ENCODE measurements at places on chromosomes 3 and 15.

GRCh38 chr3:69368129-69368741 is 17.7 kb downstream of the FRMD4B start:
- DNase-seq: no peak

- DNase-seq: no peak
Measured at GRCh38 chr3:55480911-55481743, 6.0 kb downstream of the WNT5A start.

- DNase-seq: no peak
Measured at GRCh38 chr15:31586841-31587240, 260.2 kb downstream of the KLF13 start.

DNA sequence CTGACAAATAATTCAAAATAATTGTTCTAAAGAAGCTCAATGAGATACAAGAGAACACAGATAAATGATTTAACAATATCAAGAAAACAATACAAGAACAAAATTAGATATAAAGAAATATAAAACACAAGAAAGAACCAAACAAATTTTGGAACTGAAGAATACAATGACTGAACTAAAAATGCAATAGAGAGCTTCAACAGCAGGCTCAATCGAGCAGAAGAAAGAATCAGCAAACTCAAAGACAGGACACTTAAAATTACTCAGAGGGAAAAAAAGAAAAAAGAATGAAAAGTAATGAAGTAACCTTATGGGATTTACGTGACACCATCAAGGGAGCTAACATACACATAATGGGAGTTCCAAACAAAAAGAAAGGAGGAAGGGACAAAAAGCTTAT is 32.1 kb downstream of the CCDC54 start:
- no peak for DNase-seq

- no peak for DNase-seq
Measured at GRCh38 chr15:23690450-23690852, 3.3 kb upstream of the NDN start.

GRCh38 chr15:70627734-70628548 is 135.4 kb downstream of the UACA start:
- no peak for DNase-seq

- no peak for DNase-seq
Measured at GRCh38 chr15:72995849-72996248, 56.4 kb upstream of the NEO1 start.

- peak; percentile 68 for DNase-seq
Measured at GRCh38 chr3:168620854-168621253, 525.1 kb upstream of the GOLIM4 start.

DNA sequence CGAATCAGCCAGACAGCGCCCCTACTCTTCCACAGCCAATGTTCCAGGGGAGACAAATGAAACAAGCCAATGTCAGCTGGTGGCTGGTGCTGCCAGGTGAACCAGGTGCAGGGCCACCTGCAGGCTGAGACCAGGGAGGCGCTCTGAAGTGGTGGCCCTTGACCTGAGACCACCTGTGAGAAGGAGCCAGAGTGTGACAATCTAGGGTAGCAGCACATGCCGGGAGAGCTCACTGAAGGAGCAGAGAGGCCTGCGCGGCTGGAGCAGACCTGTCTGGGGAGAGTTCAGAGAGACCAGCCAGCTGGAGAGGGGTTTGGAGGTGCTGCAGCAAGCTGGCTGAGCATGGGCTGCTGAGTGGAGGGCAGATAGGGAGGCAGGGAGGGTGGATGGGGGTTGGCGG is 693 bp upstream of the STAB1 start:
- DNase-seq: no peak

DNA sequence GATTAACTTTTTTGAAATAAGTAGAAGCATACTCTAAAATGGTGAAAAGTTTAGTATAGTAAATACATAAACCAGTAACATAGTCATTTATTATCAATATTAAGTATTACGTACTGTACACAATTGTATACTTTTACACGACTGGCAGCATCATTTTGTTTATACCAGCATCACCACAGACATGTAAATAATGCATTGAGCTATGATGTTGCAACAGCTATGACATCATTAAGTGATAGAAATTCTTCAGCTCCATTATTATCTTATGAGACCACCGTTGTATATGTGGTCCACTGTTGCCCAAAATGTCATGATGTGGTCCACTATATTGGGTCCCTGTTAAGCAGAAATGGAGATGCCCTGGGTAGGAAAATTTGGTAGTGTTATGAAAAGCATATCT is 51.3 kb downstream of the DRD3 start:
- no peak for DNase-seq

DNA sequence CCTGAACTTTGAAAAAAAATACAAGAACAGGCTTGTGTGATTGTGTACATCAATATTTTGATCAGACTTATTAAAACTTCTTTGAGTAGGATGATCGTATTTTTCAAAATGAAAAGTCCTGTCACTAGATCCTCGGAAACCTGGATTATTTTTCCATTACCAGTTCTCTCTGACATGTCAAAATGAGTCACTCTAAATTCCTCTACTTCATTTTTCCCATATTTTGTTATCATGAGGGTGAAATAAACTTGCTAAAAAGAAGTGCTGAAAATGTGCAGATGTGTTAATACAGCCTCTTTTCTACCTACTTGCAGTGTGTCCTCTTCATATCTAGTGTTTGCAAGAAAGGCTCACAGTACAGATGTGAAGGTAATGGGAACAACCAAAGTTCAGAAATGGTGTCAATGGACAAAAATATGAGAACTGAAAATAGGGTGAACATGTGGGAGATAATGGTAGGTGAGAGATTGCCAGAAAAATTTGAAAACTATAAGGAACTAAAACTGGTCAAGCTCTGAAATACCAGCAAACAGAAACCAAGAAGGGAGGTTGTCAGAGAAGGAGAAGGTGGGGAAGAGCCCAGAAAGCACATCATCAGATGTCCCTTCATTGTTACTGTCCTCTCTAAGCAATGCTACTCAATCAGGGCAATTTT is 108.2 kb downstream of the EOMES start:
- DNase-seq: no peak

All from HEK293T (cell line).